ENCODE measurements at places on chromosomes 5 and 9. TPM values are rescaled to one million over a fixed set of nuclear protein-coding genes. Genes with fewer than 3 reads are reported as not detected.

- no peak for DNase-seq
These were observed 142.0 kb upstream of the SHB start for GRCh38 chr9:38211002-38211401.

Gene HTR1A
- not detected for total RNA-seq

GRCh38 chr9:86751207-86751606 is 196.1 kb downstream of the GAS1 start:
- no peak for DNase-seq

- DNase-seq, result peak; percentile 45
These were observed 96.6 kb downstream of the GALNT10 start for GRCh38 chr5:154287136-154287535.
